ENCODE measurements at places on chromosomes 16 and 17.

DNA sequence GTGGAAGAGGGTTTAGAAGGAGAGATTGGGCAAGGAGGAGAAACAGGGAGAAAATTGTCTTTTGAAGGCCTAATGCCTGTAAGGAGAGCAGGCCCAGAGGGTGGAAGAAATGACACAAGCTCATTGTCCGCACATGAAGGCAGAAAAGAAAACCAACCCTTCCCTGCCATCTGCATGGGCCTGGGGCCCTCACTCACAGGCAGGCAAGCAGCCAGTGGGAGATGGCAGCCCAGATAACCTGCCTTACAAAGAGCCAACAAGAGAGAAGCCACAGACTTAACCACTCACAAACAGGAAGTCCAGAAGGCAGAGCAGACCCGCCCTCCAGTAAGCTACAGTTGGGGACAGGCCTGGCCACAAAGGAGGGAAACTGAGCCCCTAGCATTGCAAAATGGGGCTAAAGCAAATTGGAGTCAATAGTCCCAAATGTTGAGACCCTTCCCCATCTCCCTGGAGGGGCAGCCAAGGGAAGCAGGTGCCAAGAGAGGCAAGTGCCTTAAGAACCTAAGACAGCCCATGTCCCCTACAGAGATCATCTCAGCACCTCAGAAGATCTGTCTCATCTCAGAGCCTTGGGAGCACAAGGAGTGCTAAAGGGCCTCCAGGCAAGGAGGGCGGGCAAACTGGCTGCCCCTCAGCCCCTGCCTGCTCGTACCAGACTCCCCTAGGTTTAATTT lies 7.3 kb upstream of the TSPOAP1 start:
- DNase-seq, result no peak

DNA sequence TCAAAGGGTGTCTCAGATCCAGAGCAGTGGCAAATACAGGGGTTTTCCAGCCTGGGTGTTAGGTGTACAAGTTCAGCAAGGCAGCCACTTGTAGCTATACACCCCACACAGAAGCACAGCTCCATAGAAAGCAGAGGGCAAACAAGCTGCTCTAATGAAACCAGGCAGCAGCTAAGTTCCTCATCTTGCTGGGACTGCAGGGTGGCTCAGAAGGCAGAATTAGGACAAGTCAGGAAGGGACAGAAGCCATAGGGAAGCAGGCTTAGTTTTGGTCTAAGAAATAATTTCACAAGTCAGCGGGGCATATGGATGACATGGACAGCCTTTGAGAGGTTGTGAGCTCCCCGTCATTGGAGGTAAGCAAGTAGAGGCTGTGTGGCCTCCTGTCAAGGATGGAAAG lies 23.7 kb downstream of the CNGB1 start:
- DNase-seq, result no peak

DNA sequence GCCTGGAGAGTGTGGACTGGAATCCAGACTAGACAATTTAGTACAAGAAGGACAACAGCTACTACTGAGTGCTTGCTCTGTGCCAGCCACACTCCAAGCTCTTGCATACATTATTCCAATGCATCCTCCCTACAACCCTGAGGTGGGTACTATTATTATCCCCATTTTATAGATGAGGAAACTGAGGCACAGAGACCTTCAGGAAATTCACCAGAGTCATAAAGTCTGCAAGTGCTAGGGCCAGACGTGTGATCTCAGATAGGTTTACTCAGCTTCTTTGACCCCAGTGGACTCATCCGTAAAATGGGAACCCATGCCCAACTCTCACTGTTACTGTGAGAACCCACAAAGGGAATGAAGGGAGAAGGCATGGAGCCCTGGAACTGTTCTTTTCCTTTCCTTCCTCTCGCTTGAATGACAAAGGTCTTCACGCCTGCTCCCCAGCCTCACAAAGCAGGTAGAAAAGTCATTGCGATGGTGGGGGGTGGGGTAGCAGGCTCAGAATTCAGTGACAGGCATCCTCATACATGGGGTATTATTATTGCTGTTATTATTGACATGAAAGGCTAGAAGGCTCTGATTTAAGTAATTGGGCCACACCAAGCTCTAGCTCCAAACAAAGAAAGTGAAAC lies 160.0 kb downstream of the ZNF423 start:
- DNase-seq, result no peak

DNA sequence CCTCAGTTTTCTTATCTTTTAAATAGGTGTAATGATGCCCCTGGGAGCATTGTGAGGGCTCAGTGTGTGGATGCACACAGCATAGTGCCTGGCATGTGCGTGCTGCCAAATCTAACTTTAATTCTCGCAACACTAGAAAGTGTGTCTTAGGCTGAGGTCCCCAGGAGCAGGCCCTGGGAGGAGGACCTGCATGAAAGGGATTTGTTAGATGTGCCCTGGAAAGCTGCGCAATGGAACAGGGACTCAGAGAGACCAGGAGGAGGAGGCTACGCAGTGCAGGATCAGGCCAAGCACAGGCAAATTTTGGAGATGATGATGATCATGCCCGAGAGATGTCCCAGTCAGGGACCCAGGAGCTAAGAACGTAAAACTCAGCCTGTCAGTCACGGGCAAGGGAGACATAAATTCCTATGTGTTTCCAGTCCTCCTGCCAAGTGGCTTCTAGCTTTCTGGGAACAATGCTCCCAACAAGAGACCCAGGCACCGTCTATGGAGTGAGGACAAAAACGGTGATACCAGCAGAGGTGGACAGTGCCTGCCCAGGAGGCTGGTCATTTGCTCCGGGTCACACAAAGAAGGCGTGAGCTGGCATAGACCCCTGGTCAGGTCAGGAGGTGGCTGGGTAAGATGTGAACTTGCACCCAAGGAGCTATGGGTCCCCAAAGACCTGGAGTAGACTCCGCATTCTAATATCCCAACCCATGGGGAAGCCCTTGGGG lies 352.2 kb upstream of the TNRC6C start:
- no peak for DNase-seq

GRCh38 chr17:81650951-81651350 lies 5.4 kb downstream of the PDE6G start:
- no peak for DNase-seq

DNA sequence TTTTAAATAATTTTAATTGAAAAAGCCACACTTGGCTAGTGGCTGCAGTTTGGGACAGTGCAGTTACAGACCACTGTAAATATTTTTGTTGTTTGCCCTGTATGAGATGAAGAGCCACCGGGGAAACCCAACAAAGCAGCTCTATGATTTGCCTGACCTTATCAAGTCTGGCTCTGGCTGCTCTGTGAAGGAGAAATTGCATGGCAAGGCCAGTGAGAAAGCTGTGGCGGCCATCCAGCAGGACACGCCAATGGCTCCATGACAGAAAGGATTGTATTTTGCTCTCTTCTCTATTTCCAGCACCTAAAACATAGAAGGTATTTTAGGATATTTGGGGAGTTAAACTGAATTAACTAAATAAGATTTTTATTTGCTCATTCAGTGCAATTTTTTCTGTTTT lies 330.0 kb upstream of the DYNLRB2 start:
- DNase-seq, result no peak

DNA sequence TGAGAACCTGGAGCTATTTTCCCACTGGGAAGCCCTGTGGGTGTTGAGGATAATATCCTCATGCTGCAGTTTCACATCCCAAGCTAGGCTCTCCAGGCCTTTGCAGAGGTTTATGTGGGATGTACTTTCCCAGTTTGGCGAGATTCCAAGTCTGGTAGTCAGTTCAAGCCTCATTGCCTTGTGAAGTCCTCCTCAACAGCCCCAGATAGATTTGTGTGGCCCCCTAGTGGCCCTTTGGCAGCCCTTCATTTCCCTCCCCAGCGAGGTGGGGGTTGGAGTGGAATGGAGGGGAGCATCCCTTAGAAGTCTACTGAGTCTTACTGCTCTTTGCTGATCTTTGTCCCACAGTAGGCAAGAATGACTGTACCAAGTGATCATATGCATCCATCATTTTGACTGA lies 137.9 kb downstream of the CDH11 start:
- peak; percentile 70 for DNase-seq

GRCh38 chr17:30368912-30369720 lies 9.6 kb upstream of the CPD start:
- peak; percentile 87 for DNase-seq

DNA sequence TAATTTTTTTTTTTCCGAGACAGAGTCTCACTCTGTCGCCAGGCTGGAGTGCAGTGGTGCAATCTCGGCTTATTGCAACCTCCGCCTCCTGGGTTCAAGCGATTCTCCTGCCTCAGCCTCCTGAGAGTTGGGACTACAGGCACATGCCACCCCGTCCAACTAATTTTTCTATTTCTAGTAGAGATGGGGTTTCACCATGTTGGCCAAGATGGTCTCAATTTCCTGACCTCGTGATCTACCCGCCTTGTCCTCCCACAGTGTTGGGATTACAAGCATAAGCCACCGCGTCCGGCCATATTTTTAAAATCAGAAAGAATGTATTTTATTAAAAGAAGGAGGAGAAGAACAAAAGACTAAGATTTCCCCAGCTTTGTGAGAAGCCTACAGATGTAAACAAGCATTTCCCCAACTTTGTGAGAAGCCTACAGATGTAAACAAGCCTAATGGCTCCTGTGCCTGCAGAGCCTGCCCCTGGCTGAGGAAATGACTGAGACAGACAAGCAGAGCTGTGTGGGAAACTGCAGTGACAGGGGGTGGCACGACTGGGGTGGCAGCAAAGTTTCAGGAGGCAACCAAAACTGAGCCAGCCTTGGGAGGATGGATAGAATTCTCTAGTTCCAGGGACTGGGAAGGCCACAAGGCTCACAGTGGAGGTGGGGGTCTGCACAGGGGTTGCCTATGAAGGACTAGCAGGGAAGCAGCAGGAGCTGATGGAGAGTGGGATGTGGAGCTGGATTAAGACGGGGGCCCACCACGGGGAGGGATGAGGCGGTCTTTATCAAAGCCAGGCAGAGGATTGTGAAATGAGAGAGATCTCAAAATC lies 22.9 kb downstream of the TOP3A start:
- DNase-seq, result no peak

GRCh38 chr16:3254309-3254708 lies 2.1 kb downstream of the MEFV start:
- no peak for DNase-seq

DNA sequence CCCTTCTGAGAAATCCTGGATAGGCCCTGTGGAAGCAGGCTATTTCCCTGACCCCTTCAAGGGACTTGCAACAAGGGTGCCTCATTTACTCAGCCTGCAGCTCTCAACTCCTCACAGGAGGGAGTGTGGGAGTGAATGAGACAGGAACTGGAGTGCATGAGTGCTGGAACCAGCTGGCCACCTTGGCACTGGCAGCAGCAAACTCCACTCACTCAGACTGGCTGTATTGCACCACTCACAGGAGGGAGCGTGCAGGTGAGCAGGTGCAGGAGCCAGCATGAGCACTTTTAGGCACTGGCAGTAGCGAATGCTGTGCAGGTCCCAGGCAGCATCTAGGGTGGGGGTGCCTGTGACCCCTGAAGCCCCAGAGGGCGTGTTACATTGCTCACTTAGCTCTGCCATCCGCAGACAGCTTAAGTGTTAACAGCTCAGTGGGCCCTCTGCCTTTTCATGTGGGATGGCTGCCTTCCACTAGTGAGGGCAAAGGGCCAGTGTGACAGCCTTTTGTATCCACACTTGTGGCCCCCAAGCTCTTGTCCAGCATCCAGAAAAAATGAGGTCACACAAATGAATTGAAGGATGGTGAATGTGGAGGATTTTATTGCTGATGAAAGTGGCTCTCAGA lies 11.0 kb upstream of the ZNHIT3 start:
- peak; percentile 46 for DNase-seq

- no peak for DNase-seq
These were observed 29.1 kb downstream of the SNN start for GRCh38 chr16:11697319-11697718.

GRCh38 chr17:80425835-80426426 lies 11.0 kb downstream of the ENDOV start:
- DNase-seq, result no peak

- no peak for DNase-seq
These were observed 340.2 kb downstream of the WWOX start for GRCh38 chr16:78439646-78440045.

DNA sequence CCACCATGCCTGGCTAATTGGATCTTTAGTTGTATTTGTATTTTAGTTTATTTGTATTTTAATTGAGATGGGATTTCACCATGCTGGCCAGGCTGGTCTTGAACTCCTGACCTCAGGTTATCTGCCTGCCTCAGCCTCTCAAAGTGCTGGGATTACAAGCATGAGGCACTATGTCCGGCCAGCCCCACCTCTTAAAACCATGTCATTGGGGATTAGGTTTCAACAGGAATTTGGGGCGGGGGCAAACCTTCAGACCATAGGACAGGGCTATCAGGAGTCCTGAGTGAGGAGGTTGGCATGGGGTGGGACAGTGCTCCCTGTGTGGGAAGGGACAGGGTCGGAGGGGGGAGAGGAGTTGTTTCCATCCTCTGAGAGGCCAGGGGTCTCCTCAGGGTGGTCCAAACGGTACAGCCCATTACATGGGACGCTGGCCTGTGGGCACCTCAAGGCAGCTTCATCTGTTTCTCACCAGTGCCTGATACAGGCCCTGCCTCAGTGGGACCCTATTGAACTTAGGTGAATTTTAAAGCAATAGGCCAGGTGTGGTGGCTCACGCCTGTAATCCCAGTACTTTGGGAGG lies 21.6 kb downstream of the GAA start:
- DNase-seq, result no peak

GRCh38 chr17:78804777-78805176 lies 22.7 kb upstream of the CYTH1 start:
- no peak for DNase-seq

DNA sequence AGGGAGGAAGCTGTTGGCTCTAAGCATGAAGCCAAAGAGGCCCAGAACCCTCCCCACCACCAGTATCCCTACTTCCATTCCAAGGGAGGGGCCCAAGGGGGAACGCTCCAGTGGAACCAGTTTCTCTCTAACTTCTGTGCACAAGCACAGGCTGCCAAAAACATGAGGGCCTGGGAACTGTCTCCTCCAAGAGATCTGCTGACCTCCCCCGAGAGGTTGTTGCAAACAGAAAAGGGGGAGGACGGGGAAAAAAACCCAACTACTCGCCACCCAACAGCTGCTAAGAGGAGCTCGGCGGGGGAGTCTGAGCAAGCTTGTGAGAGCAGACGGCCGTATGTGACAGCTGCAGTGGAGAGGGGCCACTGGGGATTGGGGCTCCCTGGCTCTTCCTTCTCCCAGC lies 15.7 kb upstream of the SLC35B1 start:
- no peak for DNase-seq

- no peak for DNase-seq
These were observed 54.1 kb downstream of the PIMREG start for GRCh38 chr17:6498356-6498755.

DNA sequence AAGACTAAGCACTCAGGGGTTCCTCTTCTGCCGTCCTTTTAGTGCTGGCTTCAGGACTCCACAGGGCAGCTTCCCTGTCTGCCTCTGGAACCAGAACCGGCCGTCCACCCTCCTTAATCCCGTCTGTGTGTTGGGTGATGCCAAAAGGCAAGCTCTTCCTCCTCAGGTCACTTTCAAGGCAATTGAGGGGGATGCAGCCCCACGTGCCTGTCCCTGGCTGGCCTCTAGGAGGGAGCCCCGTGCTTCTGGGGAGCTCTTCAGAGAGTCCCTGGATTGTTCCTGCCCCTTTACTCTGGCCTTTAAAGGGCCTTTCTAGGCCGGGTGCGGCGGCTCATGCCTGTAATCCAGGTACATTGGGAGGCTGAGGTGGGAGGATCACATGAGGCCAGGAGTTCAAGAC lies 77.1 kb downstream of the CRISPLD2 start:
- no peak for DNase-seq

Measured in NCI-H69 (cell line).